Stomach (tissue), 19 donors: ENCODE measurements at places on chromosomes 11 and 22.
A peak's percentile ranks its signal among the peaks of the same experiment; 100 is the strongest.

DNA sequence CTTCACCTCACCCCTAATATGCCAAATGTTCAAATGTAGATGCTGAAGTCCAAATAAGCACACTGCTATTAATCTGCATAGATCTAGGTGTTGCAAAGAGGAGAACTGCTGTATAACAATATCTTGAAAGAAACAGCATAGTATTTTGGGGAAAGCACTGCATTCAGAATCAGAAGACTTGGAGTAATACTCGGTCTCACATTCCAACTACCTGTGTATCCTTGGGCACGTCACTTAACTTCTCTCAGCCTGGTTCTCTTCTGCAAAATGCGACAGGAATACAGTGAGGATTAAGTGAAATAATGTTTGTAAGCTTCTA, 332 bp upstream of the HMGXB4 start:
- H3K27ac ChIP-seq: peak overlapping the region; percentile 95
- H3K36me3 ChIP-seq: no peaks in the 10 kb centered on the region
- no peak for DNase-seq

GRCh38 chr11:75154646-75155569, 4.0 kb downstream of the SLCO2B1 start:
- H3K36me3 ChIP-seq: no peaks in the 10 kb centered on the region
- DNase-seq: peak; percentile 75
- peaks cover 26% of the 10 kb centered on the region for H3K4me1 ChIP-seq
- H3K27ac ChIP-seq: peak overlapping the region; percentile 35

DNA sequence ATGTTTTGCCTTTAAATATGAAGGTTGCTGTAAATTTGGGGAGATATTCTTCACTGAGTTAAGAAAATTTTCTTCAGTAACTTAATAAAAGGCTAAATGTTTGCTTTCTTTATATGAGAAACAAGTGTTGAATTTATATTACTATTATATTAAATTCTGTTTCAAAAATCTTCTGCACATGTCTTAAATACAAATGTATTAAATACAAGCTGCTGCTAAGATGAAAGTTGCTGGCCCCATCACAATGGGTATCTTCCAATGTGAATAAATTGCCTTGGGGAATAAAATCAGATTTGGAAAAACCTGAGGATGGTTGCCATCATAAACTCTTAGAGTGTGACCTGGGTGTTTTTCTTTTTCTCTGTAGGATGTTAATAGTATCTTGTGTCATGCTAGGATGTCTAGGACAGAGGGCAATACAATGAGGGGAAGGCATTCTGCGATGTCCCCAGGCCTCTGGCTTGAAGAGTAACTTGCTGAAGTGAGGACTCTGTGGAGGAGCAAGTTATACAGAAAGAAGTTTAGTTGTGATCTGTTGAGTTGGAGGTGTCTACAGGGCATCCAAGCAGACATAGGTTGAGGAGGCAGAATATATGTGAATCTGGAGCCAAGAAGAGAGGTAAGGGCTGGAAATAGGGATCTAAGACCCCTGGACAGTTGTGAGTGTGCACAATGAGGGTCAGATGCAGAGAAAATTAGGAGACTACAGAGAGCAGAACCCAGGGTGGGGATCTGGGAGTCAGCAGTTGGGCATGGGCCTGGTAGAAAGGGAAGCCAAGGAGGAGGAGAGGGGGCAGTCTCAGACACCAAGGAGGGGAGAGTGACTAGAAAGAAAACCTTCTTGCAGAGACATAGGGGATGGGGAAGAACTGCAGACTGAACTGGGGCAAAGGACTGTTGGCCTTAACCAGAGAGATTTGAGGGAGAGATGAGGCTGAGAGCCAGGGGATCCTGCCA, 4.8 kb downstream of the IGLL5 start:
- H3K27ac ChIP-seq: no peak overlapping the region
- no peaks in the 10 kb centered on the region for H3K27me3 ChIP-seq
- no peaks in the 10 kb centered on the region for H3K36me3 ChIP-seq
- DNase-seq: no peak
- H3K4me3 ChIP-seq: no peak overlapping the region
- no peaks in the 10 kb centered on the region for H3K4me1 ChIP-seq

DNA sequence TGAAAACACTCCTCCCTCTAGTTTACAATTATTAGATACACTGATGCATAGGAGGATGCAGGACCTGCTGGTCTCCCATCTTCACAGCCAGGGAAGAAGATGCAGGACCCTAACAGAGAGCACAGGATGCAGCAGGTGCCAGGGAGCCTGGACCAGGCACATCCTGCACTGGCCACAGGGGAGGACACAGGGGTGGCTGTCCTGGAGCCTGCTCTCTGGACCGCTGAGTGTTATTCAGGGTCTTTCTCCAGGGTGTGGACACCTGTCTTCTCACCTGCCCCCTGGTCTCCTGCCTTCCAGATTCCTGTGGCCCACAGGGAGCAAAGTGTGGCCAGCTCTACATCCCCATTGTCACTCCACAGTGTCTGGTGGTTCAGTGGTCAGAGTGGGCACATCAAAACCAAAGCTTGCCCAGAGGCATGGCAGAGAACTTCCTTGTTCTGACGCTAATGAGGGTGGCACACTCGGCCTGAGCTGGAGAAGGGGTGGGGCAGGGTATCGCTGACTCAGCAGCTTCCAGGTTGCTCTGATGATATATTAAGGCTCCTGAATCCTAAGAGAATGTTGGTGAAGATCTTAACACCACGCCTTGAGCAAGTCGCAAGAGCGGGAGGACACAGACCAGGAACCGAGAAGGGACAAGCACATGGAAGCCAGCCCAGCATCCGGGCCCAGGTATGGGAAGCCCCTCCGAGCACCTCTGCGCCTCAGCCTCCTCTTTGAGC, at the start of gene APOBEC3A:
APOBEC3A (plus strand) TSS at position 564 of the 725 bp plus-strand sequence; CDS start at position 647, 83 bp downstream.
- peaks cover 11% of the 10 kb centered on the region for H3K4me1 ChIP-seq
- no peak within 1 kb of the TSS for H3K4me3 ChIP-seq
- DNase-seq: peak; percentile 63
- H3K27ac ChIP-seq: peak within 1 kb of the TSS; percentile 59

DNA sequence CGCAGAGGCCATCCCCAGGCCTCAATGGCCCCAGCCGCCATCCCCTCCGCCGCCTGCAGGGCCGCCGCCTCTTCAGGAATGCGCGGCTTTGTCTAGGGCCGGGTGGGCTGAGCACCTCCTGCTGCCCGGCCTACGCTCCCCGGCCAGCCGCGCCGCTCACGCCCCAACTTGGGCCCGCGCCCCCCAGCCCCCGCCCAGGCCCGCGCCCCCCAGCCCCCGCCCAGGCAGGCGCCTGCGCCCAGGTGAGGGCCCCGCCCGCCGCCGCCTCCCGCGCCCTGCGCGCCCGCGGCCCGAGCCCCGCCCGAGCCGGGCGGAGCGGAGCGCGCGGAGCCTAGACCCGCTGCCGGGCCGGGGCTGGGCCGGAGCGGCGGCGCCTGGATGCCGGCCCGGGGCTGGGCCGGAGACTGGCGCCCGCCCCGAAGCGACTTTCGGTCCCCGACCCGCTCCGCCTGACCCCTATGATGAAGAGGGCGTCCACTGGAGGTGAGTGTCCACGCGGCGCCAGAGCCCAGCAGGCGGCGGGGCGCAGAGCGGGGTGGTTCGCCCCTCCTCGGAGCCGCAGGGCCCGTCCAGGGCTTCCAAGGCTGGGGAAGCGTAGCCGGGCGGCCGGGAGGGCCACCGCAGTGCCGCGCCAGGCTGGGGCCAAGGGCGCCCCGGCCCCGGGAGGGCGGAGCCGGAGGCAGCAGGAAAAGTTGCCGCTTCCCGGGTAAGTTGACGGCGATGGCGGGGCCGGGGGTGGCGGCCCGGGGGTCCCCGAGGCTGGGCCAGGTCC, 34.3 kb upstream of the PRODH start:
- H3K36me3 ChIP-seq: no peaks in the 10 kb centered on the region
- H3K4me3 ChIP-seq: peak overlapping the region; percentile 81
- peak; percentile 55 for DNase-seq

- H3K36me3 ChIP-seq: no peaks in the 10 kb centered on the region
- H3K27ac ChIP-seq: no peak overlapping the region
- H3K27me3 ChIP-seq: peaks cover 86% of the 10 kb centered on the region
- no peak for DNase-seq
These were observed 13.4 kb downstream of the CSF2RB start for GRCh38 chr22:36926721-36927435.

GRCh38 chr11:8712506-8712905, 29.9 kb downstream of the RPL27A start:
- no peak overlapping the region for H3K4me3 ChIP-seq
- H3K27ac ChIP-seq: peak overlapping the region; percentile 47
- DNase-seq: no peak
- peaks cover 74% of the 10 kb centered on the region for H3K36me3 ChIP-seq

DNA sequence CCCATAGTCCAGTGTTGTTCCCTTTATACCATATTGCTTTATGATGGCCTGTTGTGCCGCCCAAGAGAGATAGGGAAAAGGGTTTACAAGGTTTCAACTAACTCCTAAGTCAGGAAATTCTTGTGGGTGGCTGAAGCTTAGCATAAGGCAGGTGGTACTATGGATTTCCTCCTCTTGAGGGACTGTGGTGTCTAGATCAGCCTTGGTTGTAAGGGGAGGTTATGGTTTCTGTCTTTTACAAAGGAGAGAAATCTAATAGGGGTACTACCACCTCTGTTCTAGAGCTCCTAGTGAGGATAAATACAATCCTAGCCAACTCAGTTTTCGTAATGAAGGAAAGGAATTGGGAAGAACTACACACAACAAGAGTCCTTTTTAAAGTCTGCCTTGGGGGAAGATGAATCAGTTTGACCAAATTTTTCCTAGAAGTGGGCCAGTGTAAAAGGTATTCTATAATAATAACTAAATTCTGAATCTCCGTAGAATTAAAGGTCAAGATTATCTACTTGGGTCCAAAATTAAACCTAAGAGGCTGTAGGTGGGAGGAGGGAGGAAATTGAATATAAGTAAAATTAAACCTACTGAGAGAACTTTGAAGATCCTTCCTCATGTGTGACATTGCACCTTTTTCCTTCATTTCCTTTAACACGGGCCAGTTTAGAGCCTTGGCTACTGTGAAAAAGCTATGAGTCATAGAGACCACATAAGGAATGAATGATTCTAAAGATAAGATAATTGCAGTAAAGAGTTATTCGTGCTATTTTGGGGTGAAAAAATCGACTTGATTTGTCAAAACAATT, 17.2 kb downstream of the DLAT start:
- no peak for DNase-seq
- peaks cover 30% of the 10 kb centered on the region for H3K36me3 ChIP-seq
- H3K4me1 ChIP-seq: no peaks in the 10 kb centered on the region
- H3K27ac ChIP-seq: no peak overlapping the region

GRCh38 chr11:3655547-3655946, 10.6 kb downstream of the ART1 start:
- H3K27me3 ChIP-seq: peaks cover 3% of the 10 kb centered on the region
- no peaks in the 10 kb centered on the region for H3K4me1 ChIP-seq
- H3K27ac ChIP-seq: no peak overlapping the region
- H3K4me3 ChIP-seq: no peak overlapping the region
- DNase-seq: no peak

DNA sequence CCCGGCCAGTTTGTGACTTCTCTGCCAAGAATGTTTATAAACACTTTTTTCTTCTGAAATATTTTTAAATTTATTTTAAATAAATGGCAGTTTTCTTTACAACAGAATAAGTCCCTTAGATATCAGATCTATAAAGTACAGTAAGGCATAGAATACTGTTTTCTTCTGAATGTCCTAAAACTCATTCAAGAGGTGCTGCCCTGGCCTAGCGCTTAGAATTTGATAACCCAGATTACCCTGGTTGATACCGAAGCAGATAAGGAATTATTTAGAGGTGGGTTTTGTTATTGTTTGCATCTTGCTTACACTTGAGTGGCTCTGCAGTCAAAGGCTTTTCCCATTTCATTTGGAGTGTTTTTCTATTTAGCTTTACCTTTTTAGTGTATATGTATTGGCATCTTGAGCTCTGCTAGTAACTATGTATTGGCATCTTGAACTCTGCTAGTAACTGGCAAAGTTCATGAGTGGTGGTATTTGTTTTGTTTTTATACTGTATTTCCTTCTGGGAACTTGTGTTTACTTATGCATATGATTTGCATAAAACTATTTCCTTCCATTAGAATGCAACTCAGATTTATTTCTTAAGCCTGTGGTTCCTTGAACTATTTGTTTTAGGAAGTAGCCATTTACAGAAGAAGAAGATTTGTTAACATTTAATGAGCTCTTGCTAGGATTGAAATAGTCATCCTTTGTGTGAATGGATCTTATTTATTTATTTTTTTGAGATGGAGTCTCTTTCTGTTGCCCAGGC, 1.2 kb downstream of the ACAD8 start:
- H3K4me1 ChIP-seq: peaks cover 24% of the 10 kb centered on the region
- H3K27ac ChIP-seq: no peak overlapping the region
- peaks cover 46% of the 10 kb centered on the region for H3K36me3 ChIP-seq
- H3K4me3 ChIP-seq: peak overlapping the region; percentile 74

- H3K4me3 ChIP-seq: no peak overlapping the region
- no peaks in the 10 kb centered on the region for H3K36me3 ChIP-seq
- no peaks in the 10 kb centered on the region for H3K4me1 ChIP-seq
- no peak for DNase-seq
These were observed 615.7 kb downstream of the NELL1 start for GRCh38 chr11:21285104-21285503.

GRCh38 chr11:45193695-45194094, 47.3 kb downstream of the PRDM11 start:
- DNase-seq: no peak
- peak overlapping the region; percentile 49 for H3K27ac ChIP-seq
- no peaks in the 10 kb centered on the region for H3K27me3 ChIP-seq
- no peak overlapping the region for H3K4me3 ChIP-seq
- peaks cover 1% of the 10 kb centered on the region for H3K36me3 ChIP-seq

DNA sequence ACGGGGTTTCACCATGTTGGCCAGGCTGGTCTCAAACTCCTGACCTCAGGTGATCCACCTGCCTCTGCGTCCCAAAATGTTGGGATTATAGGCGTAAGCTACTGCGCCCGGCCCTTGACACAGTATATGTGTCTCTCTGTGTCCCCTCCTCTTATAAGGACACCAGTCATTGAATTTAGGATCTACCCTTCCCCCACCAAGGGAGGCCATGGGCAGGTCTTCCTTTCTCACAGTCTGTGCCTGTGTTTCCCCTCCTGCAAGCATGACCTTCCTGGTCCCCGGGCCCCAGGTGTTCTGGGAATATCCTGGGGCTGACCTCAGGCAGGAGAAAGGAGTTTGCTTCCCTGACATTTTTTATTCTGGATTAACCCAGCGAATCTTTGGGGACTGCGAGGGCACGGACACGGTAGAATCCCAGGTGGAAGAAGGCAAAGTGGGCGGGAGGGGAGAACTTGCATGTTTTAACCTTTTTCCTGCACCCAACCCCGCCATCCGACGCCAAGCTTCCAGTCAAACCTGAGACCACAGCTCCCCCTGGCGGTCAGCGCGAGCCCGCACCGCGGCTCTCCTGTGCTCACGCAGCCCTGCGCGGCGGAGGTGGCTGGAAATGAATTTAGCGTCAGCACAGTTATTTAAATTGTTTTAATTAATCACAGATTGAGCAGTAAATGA, 42.1 kb upstream of the ISX start:
- H3K36me3 ChIP-seq: no peaks in the 10 kb centered on the region
- peaks cover 51% of the 10 kb centered on the region for H3K27me3 ChIP-seq
- no peaks in the 10 kb centered on the region for H3K4me1 ChIP-seq
- DNase-seq: peak; percentile 86
